ENCODE measurements at places on chromosomes 5 and 9. TPM values are rescaled to one million over a fixed set of nuclear protein-coding genes. Genes with fewer than 3 reads are reported as not detected.

TNPO1 gene
- total RNA-seq = 107 TPM

LCN15 gene
- not detected for total RNA-seq

PPIC gene
- total RNA-seq = not detected

CDK9 gene
- total RNA-seq = 80.4 TPM

CCL28 gene
- total RNA-seq = 13.9 TPM

TPRN gene
- total RNA-seq = 5.6 TPM

PCDHA11 gene
- total RNA-seq = not detected

GRCh38 chr5:139636975-139637408 is 11.2 kb upstream of the CXXC5 start:
- H3K27ac ChIP-seq = peak overlapping the region; percentile 75
- no peaks in the 10 kb centered on the region for H3K27me3 ChIP-seq
- H3K4me3 ChIP-seq = peak overlapping the region; percentile 38
- H3K4me1 ChIP-seq = peaks cover 37% of the 10 kb centered on the region
- H3K36me3 ChIP-seq = peaks cover 23% of the 10 kb centered on the region

- peaks cover 8% of the 10 kb centered on the region for H3K27me3 ChIP-seq
- H3K4me3 ChIP-seq = no peak overlapping the region
- H3K27ac ChIP-seq = no peak overlapping the region
- no peaks in the 10 kb centered on the region for H3K36me3 ChIP-seq
These were observed 147.2 kb upstream of the MOCS2 start for GRCh38 chr5:53256746-53257145.

- no peaks in the 10 kb centered on the region for H3K4me1 ChIP-seq
- no peak for DNase-seq
- H3K36me3 ChIP-seq = peaks cover 16% of the 10 kb centered on the region
- H3K27me3 ChIP-seq = no peaks in the 10 kb centered on the region
- H3K4me3 ChIP-seq = no peak overlapping the region
These were observed 37.4 kb downstream of the MVB12B start for GRCh38 chr9:126363847-126364671.

GRCh38 chr5:9646843-9647242 is 16.7 kb upstream of the TAS2R1 start:
- no peak overlapping the region for H3K4me3 ChIP-seq
- no peaks in the 10 kb centered on the region for H3K27me3 ChIP-seq
- no peak overlapping the region for H3K27ac ChIP-seq
- H3K36me3 ChIP-seq = no peaks in the 10 kb centered on the region

DNA sequence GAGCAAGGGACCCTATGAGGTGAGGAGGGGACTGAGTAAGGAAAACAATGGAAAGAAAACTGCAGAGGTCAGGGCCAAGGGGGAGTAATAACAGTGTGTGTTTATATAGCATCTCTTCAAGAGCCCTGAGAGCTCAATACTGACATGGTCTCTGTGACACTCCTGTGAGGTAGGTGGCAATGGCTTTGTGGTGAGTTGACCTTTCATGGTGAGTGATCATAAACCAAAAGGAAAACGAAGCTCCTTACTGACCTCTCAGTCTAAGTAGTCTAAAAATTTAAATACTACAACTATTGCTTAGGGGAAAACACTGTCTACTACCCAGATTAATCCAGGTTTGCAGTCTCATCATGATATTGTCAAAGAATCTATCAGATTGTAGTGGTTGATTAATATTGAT is 130.9 kb downstream of the SNCAIP start:
- H3K36me3 ChIP-seq = no peaks in the 10 kb centered on the region
- H3K27ac ChIP-seq = no peak overlapping the region
- no peak for DNase-seq
- no peaks in the 10 kb centered on the region for H3K4me1 ChIP-seq

DNA sequence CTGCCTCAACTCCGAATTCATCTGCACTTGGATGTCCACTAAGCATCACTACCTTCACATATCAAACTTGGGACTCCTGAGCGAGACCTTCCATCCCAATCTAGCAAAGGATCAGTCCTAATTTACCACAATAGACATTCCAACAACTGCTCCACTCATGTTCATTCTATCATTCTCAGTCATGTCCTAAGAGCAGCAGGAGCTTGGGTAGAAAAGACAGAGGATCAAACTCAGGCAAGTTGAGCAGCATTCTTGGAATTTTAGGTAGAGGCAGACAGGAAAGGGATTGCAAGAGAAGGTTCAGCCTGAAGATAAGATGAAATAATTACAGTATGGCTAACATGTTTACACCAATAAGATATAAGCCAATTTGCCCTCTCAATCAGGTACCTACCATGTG is 51.7 kb downstream of the AUH start:
- H3K36me3 ChIP-seq = peaks cover 41% of the 10 kb centered on the region
- H3K27me3 ChIP-seq = no peaks in the 10 kb centered on the region
- no peak for DNase-seq
- no peak overlapping the region for H3K27ac ChIP-seq

DNA sequence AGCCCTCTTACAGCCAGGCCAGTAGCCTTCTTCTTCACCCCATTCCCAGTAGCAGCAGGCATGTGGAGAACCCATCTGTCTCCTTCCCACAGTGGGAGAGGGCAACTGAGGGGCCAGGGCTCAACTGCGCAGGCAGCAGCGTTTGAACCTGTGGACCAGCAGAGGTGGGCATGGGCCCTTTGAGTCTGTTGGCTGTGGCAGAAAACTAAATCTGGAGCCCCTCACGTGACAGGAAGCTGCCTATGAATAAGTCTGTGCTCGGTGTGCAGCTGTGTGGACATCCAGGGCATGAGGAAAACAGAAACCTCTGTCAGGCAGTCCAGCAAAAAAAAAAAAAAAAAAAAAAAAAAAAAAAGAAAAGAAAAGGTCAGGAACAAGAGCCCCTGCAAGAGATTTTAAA is 189.2 kb upstream of the NR3C1 start:
- H3K4me3 ChIP-seq = no peak overlapping the region
- no peaks in the 10 kb centered on the region for H3K27me3 ChIP-seq
- H3K4me1 ChIP-seq = peaks cover 40% of the 10 kb centered on the region
- DNase-seq = peak; percentile 44
- H3K27ac ChIP-seq = no peak overlapping the region

- peaks cover 53% of the 10 kb centered on the region for H3K36me3 ChIP-seq
- H3K4me3 ChIP-seq = no peak overlapping the region
- no peaks in the 10 kb centered on the region for H3K27me3 ChIP-seq
- no peak overlapping the region for H3K27ac ChIP-seq
These were observed 74.7 kb downstream of the CEMIP2 start for GRCh38 chr9:71693607-71694006.

DNA sequence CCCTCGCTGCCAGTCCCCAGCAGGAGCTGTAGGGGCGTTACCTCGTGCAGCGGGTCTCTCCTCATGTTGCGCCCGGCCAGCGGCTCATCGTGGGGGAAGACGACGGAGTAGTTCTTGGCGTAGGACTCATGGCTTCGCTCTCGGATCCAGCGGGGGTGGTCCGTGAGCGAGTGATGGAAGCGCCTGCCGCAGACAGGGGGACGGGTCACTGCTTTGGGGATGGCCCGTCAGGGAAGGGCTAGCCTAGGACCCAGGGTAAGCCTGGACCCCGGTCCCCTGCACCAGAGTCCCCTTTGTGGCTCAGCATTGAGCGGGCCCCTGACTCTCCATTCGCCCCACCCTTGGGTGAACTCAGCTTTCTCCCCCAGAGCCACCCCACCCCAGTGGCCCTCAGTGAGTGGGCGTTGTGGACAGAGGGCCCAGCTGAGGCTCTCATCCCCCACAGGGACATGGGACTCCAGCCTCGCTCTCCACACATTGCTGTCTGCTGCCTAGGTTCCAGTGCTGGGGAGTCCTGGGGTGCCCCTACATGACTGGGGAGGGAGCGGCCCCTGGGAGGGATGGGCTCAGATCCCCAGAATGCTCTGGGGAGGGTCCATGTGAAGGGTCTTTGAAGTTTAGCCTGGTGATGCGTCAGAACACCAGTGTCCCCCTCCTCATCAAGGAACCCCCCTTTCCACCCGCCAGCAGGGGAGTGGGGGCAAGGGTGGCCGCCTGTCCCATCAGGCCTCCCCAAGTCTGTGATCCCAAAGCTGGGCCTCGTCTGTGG is 29.7 kb downstream of the SARDH start:
- no peaks in the 10 kb centered on the region for H3K27me3 ChIP-seq
- no peak for DNase-seq
- H3K4me1 ChIP-seq = peaks cover 36% of the 10 kb centered on the region
- no peaks in the 10 kb centered on the region for H3K36me3 ChIP-seq

DNA sequence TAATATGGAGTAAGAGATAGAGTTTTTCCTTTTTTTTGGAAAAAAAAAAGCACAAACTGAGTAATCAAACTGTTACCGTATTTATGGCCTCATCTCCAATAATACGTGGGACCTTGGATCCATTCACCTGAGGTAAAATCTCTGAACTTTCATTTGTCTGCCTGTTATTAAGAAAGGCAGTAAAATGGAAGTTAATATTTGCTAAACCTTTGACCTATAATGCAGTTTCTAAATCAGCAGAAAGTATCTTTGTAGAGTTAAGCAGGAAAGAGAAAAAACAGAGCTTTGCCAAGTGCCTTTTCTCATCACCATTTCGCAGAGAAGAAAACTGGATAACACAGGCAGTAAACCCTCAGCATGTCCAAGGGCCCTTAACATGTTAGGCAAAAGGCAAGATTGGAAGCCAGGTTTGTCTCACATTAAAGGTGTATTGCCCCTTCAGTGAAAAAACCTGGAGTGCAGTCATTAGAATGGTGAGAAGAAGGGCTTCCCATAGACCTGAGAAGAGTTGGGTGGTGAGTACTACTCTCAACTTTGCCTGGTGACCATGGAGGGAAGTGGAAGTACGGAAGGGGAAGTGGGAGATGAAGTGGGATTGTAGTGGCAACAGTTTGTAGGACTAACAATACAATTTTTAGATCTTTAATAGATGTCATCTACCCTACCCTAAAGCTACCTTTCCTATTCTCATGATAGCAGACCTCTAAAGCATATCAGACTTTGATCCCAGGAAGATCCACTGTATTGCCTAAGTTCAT is 65.4 kb upstream of the GRAMD2B start:
- no peak overlapping the region for H3K4me3 ChIP-seq
- H3K27ac ChIP-seq = no peak overlapping the region
- DNase-seq = no peak
- H3K4me1 ChIP-seq = peaks cover 12% of the 10 kb centered on the region

DNA sequence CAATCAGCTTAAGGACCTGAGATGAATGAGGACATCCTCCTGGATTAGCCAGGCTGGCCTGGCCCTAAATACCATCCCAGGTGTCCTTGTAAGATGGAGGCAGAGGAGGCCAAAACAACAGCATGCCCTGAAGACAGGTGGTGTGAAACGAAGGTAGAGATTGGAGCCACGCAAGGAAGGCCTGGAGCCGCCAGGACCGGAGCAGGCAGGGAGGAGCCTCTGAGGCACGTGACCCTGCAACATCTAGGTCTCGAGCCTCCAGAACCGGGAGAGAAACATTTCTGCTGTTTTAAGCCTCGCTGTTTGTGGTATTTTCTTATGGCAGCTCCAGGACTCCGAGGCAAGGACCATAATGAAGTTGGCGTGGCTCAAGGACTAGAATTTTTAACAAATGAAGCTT is 9.7 kb upstream of the COL5A1 start:
- no peak overlapping the region for H3K4me3 ChIP-seq
- no peaks in the 10 kb centered on the region for H3K36me3 ChIP-seq
- no peaks in the 10 kb centered on the region for H3K4me1 ChIP-seq
- no peaks in the 10 kb centered on the region for H3K27me3 ChIP-seq
- H3K27ac ChIP-seq = no peak overlapping the region

- no peaks in the 10 kb centered on the region for H3K27me3 ChIP-seq
- H3K36me3 ChIP-seq = no peaks in the 10 kb centered on the region
- no peak overlapping the region for H3K27ac ChIP-seq
- no peak for DNase-seq
- no peaks in the 10 kb centered on the region for H3K4me1 ChIP-seq
These were observed 2062.2 kb upstream of the CDH6 start for GRCh38 chr5:29131285-29131684.

DNA sequence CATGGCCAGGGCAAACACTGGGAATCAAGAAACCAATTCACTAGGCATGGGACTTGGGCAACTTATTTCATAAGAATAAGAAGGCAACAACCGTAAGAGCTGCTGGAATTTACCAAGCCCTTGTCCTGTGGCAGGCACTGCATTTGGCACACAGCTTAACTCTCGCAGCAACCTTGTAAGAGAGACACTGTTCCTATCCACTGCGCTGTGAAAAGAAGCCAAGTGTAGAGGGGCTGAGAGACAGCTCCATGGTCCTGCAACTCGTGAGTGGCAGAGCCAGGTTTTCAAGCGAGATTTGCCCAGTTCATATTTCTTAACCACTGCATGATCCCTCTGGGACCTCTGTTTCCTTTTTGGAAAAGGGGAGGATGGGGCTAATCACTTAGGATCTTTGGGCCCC is 129.3 kb upstream of the STC2 start:
- no peak for DNase-seq
- H3K4me1 ChIP-seq = no peaks in the 10 kb centered on the region
- H3K27me3 ChIP-seq = peaks cover 2% of the 10 kb centered on the region

GRCh38 chr9:104944356-104944755 is 16.4 kb upstream of the ABCA1 start:
- no peaks in the 10 kb centered on the region for H3K27me3 ChIP-seq
- no peak overlapping the region for H3K27ac ChIP-seq
- H3K4me1 ChIP-seq = peaks cover 8% of the 10 kb centered on the region

- H3K4me1 ChIP-seq = no peaks in the 10 kb centered on the region
- no peaks in the 10 kb centered on the region for H3K36me3 ChIP-seq
- DNase-seq = no peak
- H3K4me3 ChIP-seq = no peak overlapping the region
These were observed 354.5 kb upstream of the FTMT start for GRCh38 chr5:121497176-121497575.

GRCh38 chr5:2153350-2153749 is 270.6 kb upstream of the IRX4 start:
- H3K36me3 ChIP-seq = no peaks in the 10 kb centered on the region
- H3K27ac ChIP-seq = no peak overlapping the region
- H3K4me1 ChIP-seq = no peaks in the 10 kb centered on the region
- no peak for DNase-seq

- H3K27me3 ChIP-seq = peaks cover 20% of the 10 kb centered on the region
- no peak for DNase-seq
- H3K4me3 ChIP-seq = no peak overlapping the region
- no peaks in the 10 kb centered on the region for H3K4me1 ChIP-seq
- H3K36me3 ChIP-seq = no peaks in the 10 kb centered on the region
- no peak overlapping the region for H3K27ac ChIP-seq
These were observed 59.7 kb downstream of the GGTA1 start for GRCh38 chr9:121439711-121440664.

DNA sequence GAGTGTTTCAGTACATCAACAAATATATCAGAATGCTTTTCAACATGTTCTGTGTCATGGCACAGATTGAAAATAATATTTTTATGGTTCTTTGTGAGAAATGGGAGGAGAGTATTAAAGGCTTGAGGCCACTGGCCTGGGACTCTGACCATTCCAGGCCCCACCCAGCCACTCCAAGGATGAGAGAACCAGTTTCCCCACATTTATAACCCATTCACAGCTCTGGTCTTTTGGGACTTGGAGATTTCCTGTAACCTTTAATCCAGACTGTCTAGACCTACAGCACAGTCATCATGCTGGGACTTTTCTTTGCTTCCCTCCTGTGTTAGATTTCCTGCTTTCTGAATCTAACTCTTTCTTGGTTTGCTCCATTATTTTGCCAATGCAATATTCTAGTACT is 389.6 kb downstream of the KIAA0825 start:
- H3K4me1 ChIP-seq = no peaks in the 10 kb centered on the region
- no peak overlapping the region for H3K27ac ChIP-seq
- DNase-seq = no peak
- H3K4me3 ChIP-seq = no peak overlapping the region

GRCh38 chr5:168020542-168021294 is 270.7 kb upstream of the WWC1 start:
- H3K27ac ChIP-seq = no peak overlapping the region
- no peak for DNase-seq
- peaks cover 4% of the 10 kb centered on the region for H3K27me3 ChIP-seq
- no peaks in the 10 kb centered on the region for H3K4me1 ChIP-seq

All from activated CD4-positive, alpha-beta T cell treated with anti-CD3 and anti-CD28 coated beads for 36 hours (primary cell).